ENCODE measurements at places on chromosomes 3 and 15.

GRCh38 chr3:133376810-133377209 lies 23.0 kb upstream of the BFSP2 start:
- DNase-seq: no peak

- DNase-seq: no peak
Measured at GRCh38 chr3:104612218-104612617, 754.5 kb upstream of the ALCAM start.

DNA sequence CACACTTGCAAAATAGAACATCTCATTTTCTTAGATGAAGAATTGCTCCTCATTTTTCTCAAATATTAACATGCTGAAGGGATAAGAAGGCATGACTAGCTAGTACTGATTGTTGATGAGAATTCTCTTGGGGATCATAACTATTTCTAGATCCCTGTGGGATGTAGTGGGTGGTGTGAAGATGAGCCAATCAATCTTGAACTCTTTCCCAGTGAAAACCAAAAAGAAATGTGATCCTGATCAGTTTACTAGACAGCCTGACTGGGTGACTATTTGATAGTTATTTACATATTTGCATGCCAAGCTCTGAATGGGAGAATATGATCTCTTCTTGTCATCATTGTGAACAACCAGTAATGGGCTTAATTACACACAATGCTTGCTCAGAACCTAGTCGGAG lies 63.7 kb downstream of the ZIC1 start:
- DNase-seq: no peak

- no peak for DNase-seq
Measured at GRCh38 chr3:129344540-129345220, 66.0 kb downstream of the HMCES start.

DNA sequence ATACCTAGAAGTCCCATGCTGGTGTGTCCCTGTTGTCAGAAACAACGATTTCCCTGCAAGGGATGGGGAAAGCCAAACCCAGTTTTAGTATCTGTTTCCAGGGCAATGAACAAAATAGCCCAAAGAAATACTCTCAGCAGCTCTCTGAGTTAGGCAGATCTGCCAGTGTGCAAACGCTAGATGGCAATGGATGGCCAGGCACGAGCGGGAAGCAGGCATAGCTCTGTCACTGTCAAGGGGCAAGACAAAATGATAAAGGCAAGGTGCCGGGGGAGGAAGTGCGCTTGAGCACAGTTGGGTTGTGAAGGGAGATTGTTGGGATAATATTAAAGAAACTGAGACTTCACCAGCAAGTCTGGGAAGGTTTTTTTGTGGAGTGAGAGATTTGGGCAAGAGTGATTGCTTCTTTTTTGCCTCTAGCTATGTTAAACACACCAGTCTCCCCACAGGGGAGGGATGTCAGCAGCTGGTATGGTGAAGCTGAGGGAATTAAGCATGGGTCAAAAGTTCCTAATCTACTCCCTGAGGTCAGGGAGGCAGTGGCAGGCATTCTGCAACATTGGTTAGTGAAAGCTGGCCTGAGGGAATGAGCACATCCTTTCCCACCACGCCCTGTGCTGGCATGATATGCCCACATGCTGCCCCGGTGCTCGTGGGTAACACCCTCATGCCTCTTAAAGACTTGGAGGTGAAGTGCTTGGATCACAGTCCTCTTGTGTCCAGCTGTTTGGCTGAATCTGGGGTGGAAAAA lies 117.5 kb downstream of the PDCD6IP start:
- no peak for DNase-seq

- DNase-seq: no peak
Measured at GRCh38 chr3:113747283-113748046, 630 bp downstream of the ATP6V1A start.

DNA sequence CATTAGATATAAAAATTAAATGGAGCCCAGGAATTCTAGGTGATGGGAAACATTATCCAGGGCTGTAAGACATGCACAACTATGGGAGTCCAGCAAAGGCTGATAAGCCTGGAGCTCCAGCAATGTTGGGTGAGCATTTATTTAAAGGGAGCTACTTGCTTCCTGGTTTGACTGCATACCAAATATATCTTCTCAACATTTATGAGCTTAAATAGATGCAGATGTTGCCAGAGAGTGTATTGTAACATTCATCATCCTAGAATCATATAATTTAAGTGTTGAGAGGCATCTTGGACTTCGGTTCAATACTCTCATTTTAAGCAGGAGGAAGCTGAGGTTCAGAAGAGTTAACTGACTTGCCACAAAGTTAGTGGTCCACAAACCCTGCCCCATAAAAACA lies 12.2 kb upstream of the POLR2M start:
- no peak for DNase-seq

- DNase-seq: no peak
Measured at GRCh38 chr3:87834327-87834726, 224.5 kb downstream of the CGGBP1 start.
